ENCODE measurements at places on chromosomes 7 and 10.

DNA sequence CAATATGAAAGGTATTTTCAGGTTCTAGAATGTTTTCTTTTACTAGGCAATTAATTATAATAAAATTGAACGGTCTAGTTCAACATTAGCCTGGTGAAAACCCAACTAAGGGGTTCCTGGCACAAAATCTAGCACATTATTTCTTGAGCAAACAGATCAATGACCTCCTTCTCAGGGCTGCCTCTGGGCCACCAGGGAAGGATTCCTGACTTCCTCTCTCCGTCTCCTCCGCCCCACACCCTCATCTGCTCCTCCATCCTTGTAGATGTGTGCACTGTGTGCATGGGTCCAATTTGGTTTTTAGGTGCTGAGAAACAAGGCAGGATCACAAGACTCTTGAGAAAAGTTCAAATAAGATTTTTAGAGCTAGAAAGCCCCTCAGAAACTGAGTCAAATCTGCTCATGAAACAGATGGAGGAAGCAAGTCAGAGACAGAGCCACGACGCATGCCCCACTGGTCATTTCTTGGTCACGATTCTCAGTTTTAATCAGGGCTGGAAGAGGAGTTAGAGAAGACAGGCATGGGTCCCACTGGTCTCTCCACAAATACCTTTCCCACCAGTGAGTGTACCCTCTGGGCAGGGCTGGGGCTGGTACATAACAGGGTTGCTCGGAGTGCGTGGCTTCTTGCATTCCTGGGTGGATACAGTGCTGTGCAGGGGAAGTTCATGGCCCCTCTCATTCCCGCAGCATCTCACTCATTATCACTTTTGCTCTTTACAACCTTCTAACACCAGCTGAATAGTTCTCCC lies 3.8 kb downstream of the TRPV6 start:
- DNase-seq = no peak

DNA sequence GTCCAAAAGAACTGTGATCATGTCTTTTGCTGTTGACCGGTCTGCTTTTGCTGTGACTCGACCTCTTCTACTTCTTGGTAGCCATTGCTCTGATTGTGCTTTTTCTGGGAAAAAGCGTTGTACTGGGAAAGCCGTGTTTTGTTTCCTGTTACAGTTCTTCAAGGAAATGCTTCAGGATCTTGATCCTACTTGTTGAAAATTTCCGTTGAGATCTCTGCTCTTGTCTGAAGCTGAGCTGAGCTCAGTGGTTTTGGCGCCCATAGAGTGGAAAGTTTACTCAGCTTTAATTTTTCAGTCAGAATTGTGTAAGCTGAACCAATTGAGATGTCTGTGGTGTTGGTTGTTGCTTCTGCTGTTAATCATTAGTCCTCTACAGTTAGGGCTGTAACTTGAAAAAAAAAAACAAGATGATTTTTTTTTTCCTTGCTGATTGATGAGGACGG lies 302.2 kb downstream of the CCDC3 start:
- no peak for DNase-seq

- DNase-seq = no peak
Observed at GRCh38 chr7:45157653-45158401, at the start of gene RAMP3. Gene RAMP3 (plus strand): TSS chr7:45157791. CDS start chr7:45157829, 38 bp downstream.

- no peak for DNase-seq
Observed at GRCh38 chr10:69435966-69436520, 15.2 kb upstream of the TSPAN15 start.

DNA sequence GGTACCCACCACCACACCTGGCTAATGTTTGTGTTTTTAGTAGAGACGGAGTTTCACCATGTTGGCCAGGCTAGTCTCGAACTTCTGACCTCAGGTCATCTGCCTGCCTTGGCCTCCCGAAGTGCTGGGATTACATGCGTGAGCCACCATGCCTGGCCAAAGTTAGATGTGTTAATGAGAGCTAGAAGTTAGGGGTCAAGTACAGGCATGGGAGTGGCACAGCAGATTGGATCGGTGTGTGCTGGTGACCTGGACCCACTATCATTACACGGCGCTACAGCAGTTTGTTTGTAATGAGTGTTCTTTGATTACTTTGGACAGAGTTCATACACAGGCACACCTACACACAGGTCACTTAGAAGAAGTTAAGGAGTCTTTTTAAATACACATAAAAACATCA lies 36.7 kb downstream of the DNAJB6 start:
- DNase-seq = no peak

DNA sequence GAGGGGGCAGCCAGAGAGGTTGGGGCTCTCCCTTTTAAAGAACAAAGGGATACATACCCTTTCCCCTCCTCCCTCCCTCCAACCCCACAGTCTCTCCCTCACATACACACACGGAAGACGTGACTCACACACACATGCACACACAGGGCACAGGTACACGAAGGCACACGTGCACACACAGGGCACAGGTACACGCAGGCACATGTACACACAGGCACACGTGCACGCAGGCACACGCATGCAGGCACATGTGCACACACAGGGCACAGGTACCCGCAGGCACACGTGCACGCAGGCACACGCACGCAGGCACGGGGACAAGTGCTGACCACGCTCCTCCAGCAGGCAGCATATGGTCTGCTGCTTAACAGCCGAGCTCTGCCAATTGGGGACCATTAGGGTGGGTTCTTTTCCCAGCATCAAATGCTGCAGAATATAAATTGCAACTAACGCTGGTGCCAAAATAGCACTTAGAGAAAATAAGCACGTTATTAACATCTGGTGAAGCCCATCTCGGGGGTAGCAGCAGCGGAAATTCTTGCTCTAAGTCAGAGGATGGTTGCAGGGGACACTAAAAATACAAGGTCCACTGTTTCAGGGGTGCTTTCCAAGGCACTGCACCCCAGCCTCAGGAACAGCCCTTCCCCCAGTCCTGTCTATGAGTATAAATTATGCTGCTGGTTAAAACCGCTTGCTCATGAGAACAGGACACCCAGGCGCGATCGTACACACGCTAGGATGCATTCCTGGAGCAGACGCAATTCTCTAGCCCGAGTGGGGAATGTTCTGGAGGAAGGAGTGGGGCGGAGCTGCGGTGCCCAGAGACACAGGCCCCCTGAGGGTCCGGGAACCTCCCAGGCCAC lies 55.2 kb upstream of the TNRC18 start:
- no peak for DNase-seq

DNA sequence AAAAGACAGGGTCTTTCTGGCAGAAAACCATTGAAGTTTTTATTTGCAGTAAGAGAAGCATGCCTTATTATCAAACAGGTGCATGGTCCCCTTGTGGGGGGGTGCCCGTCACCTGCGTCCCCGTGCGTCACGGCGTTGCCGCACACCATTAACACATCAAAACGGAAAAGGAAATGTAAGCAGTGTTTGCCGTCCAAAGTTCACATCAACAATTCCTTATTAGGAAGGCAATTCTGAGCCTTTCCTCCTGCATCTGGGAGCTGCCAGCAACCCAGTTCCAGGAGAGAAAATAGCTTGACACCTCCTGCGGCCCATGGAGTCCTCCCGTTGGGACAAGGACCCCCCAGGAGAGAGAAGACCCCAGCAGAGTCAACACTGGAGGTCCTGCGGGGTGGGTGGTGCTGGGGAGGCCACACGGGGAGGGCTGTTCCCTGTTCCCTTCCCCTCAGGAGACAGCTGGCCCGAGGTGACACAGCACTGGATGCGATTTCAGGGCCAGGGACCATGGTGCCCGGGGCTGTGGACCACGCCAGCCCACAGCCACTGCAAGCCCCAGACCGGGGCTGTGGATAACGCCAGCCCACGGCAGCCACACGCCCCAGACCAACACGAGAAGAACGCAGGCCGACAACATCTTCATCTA lies 39.5 kb downstream of the DIP2C start:
- DNase-seq = no peak

GRCh38 chr7:149414745-149415390 lies 46.0 kb downstream of the ZNF777 start:
- no peak for DNase-seq

GRCh38 chr10:62234077-62234605 lies 34.5 kb downstream of the RTKN2 start:
- DNase-seq = no peak

DNA sequence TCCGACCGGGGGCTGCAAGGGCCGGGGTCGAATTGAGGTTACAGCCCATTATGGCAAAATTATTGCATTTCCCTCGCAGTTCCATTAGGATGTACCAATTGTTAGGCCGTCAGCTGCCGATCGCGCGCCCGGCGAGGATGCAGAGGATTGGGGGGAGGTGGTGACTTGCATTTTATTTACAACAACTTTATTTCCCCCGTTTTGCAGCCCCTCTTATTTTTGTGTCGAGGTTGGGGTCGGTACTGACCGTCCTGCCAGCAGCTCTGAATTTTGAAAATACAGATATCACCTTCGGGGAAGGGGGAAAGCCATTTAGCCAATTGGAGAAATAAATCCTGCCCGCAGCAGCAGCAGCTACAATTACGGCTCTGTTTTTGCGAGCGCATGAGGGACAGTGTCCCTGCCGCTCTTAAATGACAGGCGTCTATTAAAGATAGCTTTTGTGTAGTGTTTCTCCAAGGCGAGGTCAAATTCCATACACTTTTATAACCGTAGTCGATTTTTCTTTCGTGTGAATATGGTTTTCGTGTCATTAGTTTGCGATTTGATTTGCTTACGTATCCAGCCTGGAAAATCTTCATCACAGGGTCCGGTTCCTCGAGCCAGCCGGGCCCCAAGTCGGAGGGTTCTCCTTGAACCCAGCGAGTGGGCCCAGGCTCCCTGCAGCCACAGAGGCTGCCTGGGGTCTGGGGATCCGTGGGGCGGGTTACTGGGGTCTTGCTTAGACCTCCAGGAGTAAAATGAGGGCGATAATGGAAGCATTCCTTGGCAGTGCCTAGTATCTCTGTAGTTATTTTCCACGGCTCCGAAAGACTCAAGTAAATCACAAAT lies 684 bp upstream of the HOXA5 start:
- no peak for DNase-seq

GRCh38 chr10:78950656-78951587 lies 117.8 kb upstream of the ZMIZ1 start:
- no peak for DNase-seq

GRCh38 chr7:11193131-11193867 lies 219.6 kb downstream of the PHF14 start:
- DNase-seq = no peak

DNA sequence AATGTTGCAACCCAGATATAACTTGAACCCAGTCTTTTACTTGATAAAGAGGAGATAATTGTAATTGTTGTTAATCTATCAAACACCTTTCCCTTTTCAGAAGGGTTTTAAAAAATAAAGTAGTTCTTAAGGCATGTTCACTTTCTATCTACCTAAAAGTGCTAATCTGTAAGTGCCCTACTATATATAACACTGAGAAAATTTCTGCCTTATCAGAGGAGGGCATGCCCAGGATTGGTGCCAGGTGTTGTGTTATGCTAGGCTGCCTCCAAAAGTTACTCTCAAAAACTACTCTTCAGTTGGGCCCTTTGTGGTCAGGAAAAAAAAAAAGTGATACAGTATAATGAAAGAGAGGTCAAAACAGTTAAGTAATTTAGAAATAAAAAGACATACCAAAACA lies 36.3 kb downstream of the SMNDC1 start:
- DNase-seq = no peak

DNA sequence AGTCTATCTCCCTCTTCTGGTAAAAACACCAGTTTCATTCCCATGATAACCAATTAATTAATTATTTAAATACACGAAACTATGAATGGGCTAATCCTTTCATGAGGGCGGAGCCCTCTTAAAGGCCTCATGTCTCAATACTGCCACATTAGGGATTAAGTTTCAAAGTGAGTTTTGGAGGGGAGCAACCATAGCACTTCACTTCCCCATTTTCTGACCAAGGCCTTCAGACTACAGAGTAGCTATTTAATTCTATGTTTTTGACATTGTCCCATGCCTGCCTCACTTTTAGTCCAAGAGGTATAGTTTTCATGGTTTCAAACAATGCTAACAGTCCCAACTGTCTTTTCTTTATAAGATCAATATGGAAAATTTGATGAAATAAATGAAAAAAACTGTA lies 618.6 kb downstream of the ZWINT start:
- no peak for DNase-seq

GRCh38 chr10:20004087-20004523 lies 187.9 kb downstream of the PLXDC2 start:
- DNase-seq = no peak

- DNase-seq = peak; percentile 32
Observed at GRCh38 chr10:43395571-43396060, 13.4 kb downstream of the HNRNPF start.

DNA sequence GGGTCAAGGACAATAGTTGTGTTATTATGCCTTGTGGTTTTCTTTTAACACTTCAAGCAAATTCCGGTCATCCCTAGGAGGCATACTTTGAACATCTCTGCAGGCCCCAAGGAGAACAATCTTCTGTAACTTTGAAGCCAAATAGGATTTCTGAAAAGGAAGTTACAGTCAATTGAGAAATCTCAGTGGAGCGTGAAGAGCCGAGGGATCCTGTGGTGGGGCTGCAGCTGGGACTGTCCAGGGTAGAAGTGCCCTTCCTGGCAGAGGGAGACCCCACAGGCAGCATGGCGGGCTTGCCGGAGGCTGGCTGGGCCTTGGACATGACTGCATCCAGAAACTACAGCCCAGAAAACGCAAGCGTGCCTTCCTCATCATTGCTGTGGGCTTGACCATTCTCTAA lies 179.7 kb downstream of the PTPN20 start:
- DNase-seq = no peak

DNA sequence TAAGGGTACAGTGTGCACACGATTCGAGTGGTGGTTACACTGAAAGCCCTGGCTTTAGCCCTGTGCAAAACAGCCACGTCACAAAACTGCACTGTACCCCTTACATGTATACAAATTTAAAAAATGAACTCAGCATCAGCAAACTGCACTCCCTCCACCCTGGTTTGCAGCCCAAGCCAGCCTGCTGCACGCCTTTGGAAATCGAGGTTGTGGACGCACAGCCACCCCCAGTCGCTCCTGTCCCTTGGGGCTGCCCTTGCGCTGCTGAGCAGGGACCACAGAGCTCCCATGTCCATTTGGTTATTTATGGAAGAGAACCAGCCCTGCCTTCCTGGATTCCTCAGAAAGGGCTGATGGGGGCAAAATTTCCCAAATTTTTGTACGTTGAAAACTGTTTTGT lies 98.8 kb downstream of the INPP5A start:
- DNase-seq = no peak

DNA sequence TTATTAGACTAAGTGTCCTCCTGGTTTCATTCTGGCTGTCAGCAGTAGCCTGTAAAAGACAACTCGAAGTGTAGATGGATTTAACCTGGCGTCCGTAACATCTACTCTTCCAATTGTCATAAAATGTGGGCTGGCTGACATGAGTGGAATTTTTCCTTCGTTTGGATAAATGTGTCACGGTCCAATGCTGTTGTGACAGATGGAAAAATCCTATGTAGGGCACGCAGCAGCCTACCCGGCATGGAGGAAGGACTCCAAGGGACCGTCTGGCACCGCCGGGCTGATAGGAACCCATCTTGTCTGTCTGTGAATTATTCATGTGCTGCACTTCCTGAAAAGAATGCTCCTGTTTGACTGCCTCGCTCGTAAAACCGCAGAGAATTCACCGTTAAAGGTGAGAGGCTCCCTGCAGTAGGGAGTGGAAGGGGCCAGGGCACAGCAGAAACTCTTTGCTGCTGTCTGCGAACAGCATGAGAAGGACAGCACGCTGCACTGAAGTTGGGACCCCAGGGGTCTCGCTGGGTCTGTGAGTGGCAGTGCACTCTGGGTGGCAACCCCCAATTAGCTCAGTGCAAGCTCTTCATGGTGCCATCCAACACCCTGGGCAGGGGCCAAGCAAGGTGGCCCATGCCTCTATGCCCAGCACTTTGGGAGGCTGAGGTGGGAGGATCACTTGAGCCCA lies 1.6 kb upstream of the ORAI2 start:
- peak; percentile 18 for DNase-seq

Data from stimulated activated CD8-positive, alpha-beta memory T cell treated with anti-CD3 and anti-CD28 coated beads, Interleukin-15, amount 100 ng/mL, for 48 hours (primary cell).